ENCODE measurements at places on chromosomes 1 and 21. TPM values are rescaled to one million over a fixed set of nuclear protein-coding genes. Genes with fewer than 3 reads are reported as not detected.

DNA sequence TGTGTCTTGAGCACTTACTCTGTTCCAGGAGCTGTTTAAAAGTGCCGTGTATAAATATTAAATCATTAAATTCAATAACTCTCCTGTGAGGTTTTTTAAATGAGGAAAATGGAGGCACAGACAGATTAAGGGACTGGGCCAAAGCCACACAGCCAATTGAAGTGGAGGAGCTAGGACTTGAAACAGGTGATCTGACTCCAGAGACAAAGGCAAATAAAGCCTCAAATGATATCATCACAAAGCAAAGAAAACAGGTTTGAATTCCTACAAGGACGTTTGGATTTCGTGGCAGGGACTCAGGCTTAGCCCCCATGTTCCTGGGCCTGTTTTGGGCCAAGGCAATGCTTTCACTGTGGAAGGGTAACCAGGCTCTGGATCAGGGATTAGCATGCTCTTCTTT is 45.2 kb upstream of the DMBX1 start:
- peaks cover 8% of the 10 kb centered on the region for H3K4me1 ChIP-seq
- H3K36me3 ChIP-seq: no peaks in the 10 kb centered on the region
- peaks cover 22% of the 10 kb centered on the region for H3K27me3 ChIP-seq

GRCh38 chr1:244496186-244496585 is 35.1 kb downstream of the CATSPERE start:
- H3K36me3 ChIP-seq: no peaks in the 10 kb centered on the region
- H3K27me3 ChIP-seq: no peaks in the 10 kb centered on the region
- no peak overlapping the region for H3K27ac ChIP-seq
- DNase-seq: no peak
- H3K4me1 ChIP-seq: no peaks in the 10 kb centered on the region
- H3K4me3 ChIP-seq: no peak overlapping the region

DNA sequence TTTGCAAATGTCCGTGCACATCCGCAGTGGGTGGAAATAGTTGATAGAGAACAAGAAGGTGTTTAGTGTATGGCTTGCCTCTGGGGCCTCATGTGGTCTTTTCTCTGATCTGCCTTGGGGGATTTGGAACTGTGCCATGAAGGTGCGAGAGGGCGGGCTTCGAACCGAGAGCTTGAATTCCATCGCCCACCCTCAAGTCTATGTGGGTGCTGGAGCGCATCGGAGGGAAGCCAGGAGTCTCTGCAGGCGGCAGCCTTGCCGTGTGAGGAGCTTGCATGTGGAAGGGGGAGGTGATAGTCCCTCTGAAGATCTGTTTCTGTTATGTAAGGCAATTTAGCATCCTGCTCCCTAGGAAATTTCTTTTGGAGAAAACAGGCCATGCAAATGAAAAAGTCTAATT is 119.6 kb downstream of the HUNK start:
- no peaks in the 10 kb centered on the region for H3K36me3 ChIP-seq
- no peaks in the 10 kb centered on the region for H3K27me3 ChIP-seq
- H3K4me3 ChIP-seq: no peak overlapping the region
- no peak overlapping the region for H3K27ac ChIP-seq
- DNase-seq: no peak
- H3K4me1 ChIP-seq: no peaks in the 10 kb centered on the region

DNA sequence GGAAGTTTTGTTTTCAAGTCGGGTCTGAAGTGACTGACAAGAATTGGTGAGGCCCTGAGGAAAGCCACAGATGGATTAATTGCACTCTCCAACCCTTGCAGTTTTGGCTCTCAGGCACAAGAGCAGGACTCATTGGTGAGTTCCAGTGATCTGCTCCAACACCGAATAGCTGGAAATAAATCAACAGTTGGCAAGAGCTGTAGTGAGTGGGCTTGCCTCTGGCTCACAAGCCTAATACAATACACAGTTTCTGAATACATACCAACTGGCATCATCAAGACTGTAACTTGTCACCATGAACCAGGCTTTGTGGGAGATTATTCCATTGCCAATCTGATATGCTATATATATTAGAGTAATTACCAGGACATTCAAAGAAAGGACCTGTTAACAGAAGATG is 131.6 kb downstream of the GRIK1 start:
- H3K27ac ChIP-seq: no peak overlapping the region
- no peaks in the 10 kb centered on the region for H3K27me3 ChIP-seq
- H3K4me3 ChIP-seq: no peak overlapping the region
- H3K36me3 ChIP-seq: no peaks in the 10 kb centered on the region

DNA sequence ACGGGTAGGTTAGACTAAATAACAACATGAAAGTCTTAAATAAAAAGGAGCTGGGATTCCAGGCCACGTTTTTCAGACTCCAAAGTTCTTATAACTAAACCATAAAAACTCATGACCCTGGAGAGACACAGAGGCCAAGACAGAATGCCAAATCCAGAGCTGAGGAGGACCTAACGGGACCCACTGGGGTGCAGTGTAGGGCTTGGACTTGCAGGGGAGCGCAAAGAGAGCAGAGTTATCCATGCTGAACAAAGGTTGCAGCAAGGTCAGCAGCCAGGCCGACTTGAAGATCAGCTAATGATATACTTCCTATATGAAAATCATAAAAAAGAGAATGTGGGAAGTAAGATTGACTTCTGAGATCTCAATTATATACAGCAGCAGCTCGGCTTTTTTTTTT is 237.1 kb downstream of the TM2D1 start:
- no peaks in the 10 kb centered on the region for H3K36me3 ChIP-seq
- no peaks in the 10 kb centered on the region for H3K27me3 ChIP-seq
- H3K27ac ChIP-seq: no peak overlapping the region
- no peak overlapping the region for H3K4me3 ChIP-seq
- no peak for DNase-seq

GRCh38 chr1:2556277-2556677 is at the start of gene TNFRSF14:
TSS of gene TNFRSF14 (plus strand) at chr1:2556371. CDS start at chr1:2556665, 294 bp downstream.
- H3K27ac ChIP-seq: no peak within 1 kb of the TSS
- no peak for DNase-seq
- H3K36me3 ChIP-seq: no peaks in the 10 kb centered on the region
- no peaks in the 10 kb centered on the region for H3K27me3 ChIP-seq
- H3K4me1 ChIP-seq: no peaks in the 10 kb centered on the region

S100A3 gene
- total RNA-seq: 0.47 TPM

DNA sequence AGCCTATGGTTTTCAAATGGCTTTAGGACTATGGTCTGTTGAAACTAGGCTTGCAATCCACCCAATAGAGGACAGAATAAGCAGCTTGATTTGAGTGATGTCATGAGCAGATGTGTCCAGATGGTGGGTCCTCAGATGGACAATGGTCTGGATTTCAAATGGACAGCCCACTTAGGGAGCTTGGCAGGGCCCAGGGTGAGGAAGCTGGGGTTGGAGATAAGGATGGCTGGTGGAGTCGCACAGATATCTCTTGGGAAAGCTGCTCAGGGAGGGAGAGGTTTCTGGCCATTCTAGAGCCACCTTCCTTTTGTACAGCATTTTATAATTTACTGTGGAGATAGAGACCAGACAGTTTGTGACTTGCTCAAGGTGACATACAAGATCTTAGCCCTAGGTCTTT is 55.0 kb downstream of the NFASC start:
- H3K27ac ChIP-seq: 0 out of 2 replicates have a peak overlapping the region, but pooled peaks have one; percentile 6

ADORA3 gene
- total RNA-seq: not detected

- no peak overlapping the region for H3K4me3 ChIP-seq
- DNase-seq: no peak
- peaks cover 5% of the 10 kb centered on the region for H3K4me1 ChIP-seq
Observed at GRCh38 chr1:114113411-114114184, 40.1 kb downstream of the SYT6 start.

GRCh38 chr1:223143537-223144248 is 645 bp upstream of the TLR5 start:
- H3K27me3 ChIP-seq: no peaks in the 10 kb centered on the region
- no peak for DNase-seq
- no peak overlapping the region for H3K27ac ChIP-seq
- peaks cover 7% of the 10 kb centered on the region for H3K4me1 ChIP-seq
- peak overlapping the region; percentile 36 for H3K4me3 ChIP-seq

GRCh38 chr1:222865718-222866117 is 50.9 kb downstream of the DISP1 start:
- no peak overlapping the region for H3K27ac ChIP-seq
- no peak overlapping the region for H3K4me3 ChIP-seq
- H3K36me3 ChIP-seq: no peaks in the 10 kb centered on the region

DNA sequence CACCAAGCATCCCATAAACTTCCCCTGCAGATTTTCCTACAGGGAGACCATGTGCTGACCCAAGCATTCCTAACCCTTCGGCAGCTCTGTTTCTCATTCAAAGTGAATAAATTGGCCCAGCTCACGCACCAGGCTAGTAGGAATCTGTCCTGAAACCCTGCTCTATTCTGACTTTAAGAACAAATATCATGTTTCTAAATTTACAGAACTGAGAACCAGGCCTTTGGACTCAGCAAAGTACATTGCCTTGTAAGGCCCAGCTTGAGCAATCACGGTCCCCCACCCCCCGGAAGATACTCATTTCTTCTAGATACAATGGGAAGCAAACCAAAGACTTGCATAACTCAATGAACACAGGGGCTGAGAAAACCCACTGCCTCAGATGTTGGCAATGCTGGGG is 160.1 kb upstream of the NFIA start:
- no peak overlapping the region for H3K27ac ChIP-seq
- no peak overlapping the region for H3K4me3 ChIP-seq
- no peaks in the 10 kb centered on the region for H3K36me3 ChIP-seq
- no peak for DNase-seq
- no peaks in the 10 kb centered on the region for H3K27me3 ChIP-seq

MCOLN2 gene
- 6.1 TPM for total RNA-seq

PAX7 gene
- total RNA-seq: not detected

DNA sequence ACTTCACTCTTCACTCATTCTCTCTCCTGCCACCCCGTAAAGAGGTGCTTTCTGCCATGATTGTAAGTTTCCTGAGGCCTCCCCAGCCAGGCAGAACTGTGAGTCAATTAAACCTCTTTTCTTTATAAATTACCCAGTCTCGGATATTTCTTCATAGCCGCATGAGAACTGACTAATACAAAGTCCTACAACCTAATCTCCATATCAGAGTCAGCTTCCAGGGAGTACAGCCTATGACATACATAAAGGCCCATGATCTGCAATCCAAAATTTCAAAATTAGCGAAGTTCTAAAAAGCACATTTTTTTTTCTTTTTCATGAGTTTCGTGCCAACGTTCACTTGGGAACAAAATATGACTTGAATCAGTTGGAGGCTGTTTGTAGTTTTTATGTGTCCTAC is 256.9 kb upstream of the DUSP10 start:
- H3K27ac ChIP-seq: no peak overlapping the region
- no peaks in the 10 kb centered on the region for H3K4me1 ChIP-seq
- H3K36me3 ChIP-seq: no peaks in the 10 kb centered on the region
- H3K4me3 ChIP-seq: no peak overlapping the region

RBM11 gene
- total RNA-seq: 3.9 TPM

PCAT6 gene
- total RNA-seq: 6.4 TPM

DNA sequence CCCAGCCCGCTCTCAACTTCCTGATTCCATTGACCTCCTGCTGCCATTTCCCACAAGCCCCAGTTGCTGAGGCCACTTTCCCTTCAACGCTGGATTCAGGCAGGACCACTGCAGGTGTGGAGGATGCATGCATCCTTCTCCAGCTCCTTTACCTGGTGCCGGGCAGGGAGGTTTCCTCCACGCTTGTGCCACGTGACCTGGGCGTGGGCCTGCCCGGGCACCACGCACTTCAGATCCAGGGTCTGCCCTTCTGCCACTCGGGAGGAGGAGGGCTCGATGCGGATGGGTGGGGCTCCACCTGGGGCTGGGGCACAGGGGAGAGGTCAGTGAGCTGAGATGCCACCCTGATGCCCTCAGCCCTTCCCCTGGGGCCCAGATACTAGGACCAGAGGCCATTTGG is 31.9 kb downstream of the LDLRAD2 start:
- DNase-seq: no peak
- no peaks in the 10 kb centered on the region for H3K4me1 ChIP-seq
- H3K27ac ChIP-seq: no peak overlapping the region
- H3K27me3 ChIP-seq: no peaks in the 10 kb centered on the region

DNA sequence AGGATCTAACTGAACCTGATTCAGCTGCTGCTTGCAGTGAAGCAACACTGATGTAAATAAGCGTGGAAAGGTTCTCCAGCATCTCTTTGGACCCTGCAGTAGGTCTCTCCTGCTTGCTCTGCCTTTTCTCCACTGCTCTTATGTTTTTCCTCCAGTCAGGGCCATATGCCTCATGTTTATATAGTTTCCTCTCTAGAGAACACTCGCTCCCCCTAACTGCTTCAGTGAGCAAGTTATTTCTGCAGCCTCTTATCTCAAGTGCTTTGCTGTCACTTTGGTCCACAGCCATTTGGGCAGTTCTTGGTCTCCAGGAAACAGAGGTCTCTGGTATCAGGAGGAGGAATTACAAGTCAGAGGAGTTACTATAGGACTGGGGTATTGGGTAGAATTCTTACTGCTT is 5.3 kb downstream of the PRUNE1 start:
- H3K27me3 ChIP-seq: no peaks in the 10 kb centered on the region
- H3K36me3 ChIP-seq: peaks cover 5% of the 10 kb centered on the region
- no peak for DNase-seq
- H3K27ac ChIP-seq: no peak overlapping the region
- peaks cover 3% of the 10 kb centered on the region for H3K4me1 ChIP-seq

SYDE2 gene
- 14.6 TPM for total RNA-seq

ENAH gene
- total RNA-seq: 318 TPM

ACKR1 gene
- total RNA-seq: 0.61 TPM

GRCh38 chr1:209249785-209250440 is 333.6 kb upstream of the CAMK1G start:
- no peaks in the 10 kb centered on the region for H3K36me3 ChIP-seq
- H3K4me3 ChIP-seq: no peak overlapping the region
- no peak for DNase-seq
- H3K4me1 ChIP-seq: peaks cover 8% of the 10 kb centered on the region
- H3K27me3 ChIP-seq: no peaks in the 10 kb centered on the region

DNA sequence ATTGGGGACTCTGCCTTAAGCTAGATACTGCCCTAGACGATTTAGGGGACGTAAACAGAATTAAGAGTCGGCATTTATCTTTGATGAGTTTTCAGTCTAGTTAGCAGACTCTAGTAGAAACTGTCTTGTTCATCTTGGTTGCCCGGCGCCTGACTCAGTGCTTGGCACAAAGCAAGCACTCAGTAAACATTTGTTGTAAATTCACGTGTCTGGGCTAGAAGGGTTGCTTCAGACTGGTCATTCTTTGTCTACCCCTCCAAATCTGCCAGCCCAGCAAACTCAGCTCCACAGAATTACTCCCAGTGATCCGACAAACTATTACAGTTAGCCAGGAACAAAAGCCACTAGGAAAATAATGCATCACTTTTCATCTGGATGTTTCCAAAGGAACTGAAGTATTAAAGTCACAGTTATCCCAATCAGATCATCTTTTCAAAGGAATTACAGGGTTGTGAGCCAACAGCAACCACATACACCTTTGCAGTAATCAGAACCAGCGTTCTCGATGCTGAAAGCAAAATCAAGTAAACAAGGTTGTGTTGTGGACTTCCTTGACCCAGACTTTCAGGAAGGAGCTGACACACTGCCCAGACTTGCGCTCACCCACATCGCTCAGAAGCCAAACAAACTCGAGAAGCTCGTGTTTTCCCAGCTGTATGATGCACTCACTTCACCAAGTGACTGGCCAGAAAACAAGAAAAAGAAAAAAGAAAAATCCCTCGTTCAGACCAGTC is 66.5 kb upstream of the GADD45A start:
- DNase-seq: peak; percentile 22
- no peak overlapping the region for H3K4me3 ChIP-seq
- H3K27me3 ChIP-seq: no peaks in the 10 kb centered on the region
- no peak overlapping the region for H3K27ac ChIP-seq

GRCh38 chr1:218874801-218875400 is 298.8 kb upstream of the LYPLAL1 start:
- no peak for DNase-seq
- H3K36me3 ChIP-seq: no peaks in the 10 kb centered on the region
- H3K4me3 ChIP-seq: no peak overlapping the region
- H3K27me3 ChIP-seq: no peaks in the 10 kb centered on the region
- no peaks in the 10 kb centered on the region for H3K4me1 ChIP-seq

LPAR3 gene
- 25.4 TPM for total RNA-seq
